Occipital lobe (tissue), 3 donors: ENCODE measurements at places on chromosomes 2 and 18.

- no peak for DNase-seq
These were observed 65.0 kb downstream of the NFATC1 start for GRCh38 chr18:79460481-79461300.

DNA sequence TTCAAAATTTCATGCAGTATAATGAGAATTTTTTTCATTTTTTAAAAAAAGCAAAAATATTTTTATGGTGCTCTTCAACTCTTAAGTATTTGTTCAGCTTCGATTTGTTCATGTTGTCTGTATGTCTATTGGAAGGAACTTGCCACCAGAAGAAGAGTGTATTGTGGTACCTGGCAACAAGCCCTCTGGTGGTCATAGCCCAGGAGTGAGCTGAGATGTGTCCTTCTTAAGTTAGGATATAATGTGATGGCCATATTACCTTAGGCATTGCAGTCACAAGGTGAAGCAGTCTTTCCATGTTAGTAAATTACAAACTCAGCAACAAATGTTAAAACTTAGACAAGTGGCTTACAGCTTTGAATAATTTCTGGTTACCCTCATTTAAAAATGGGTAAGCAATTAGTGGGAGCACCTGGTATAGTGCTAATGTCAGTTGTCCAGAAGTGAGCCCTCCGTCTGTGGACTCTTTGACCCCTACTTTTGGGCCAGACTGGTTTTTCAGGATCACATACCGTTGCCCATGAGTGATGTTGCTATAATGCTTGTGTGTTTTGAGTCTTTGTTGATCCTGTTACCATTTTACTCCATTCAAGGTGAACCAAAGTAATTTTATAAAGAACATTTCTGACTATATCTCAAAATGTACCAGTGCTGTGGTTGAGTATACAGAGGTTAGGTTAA, 57.4 kb downstream of the MYO1B start:
- no peak for DNase-seq

- no peak for DNase-seq
These were observed 11.9 kb downstream of the SDC1 start for GRCh38 chr2:20212871-20213503.

DNA sequence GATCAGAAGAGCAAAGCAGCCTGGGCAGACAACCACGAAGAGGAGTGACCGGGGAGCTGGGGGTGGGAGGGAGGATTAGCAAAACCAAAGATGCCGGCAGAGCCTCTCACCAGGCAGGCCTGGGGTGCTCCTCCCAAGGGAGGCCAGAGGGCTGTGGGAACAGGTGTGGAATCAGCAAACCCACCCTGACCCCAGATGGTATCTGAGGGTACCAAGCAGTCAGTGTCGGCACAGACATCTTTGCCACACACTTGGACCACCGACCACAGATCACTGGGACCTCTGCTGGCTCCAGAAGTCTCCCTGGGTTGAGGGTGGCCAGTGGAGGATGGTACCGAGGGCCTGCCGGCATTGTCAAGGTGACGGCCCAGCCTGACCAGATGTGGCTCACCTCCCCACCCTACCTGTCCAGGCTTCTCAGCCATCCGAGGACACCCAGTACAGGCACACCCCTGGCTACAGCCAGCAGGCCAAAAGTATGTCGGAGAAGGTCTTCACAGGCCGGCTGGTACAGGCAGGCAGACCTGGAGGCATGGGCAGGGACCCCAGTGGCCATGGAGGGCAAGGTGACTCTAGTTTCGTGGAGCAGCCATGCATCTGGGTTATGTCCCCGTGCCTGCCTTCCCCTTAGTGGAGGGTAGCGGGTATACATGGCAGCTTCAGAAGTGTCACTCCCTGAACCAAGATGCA, 82.1 kb downstream of the UXS1 start:
- no peak for DNase-seq

- no peak for DNase-seq
These were observed 211.4 kb downstream of the EPHA4 start for GRCh38 chr2:221360742-221361141.

- no peak for DNase-seq
These were observed 11.5 kb downstream of the GNLY start for GRCh38 chr2:85705680-85706039.
